Activated CD4-positive, alpha-beta T cell treated with anti-CD3 and anti-CD28 coated beads, Interleukin-2, amount 50 U/mL, for 48 hours (primary cell): ENCODE measurements at places on chromosomes 12 and 14.
A peak's percentile ranks its signal among the peaks of the same experiment; 100 is the strongest.

DNA sequence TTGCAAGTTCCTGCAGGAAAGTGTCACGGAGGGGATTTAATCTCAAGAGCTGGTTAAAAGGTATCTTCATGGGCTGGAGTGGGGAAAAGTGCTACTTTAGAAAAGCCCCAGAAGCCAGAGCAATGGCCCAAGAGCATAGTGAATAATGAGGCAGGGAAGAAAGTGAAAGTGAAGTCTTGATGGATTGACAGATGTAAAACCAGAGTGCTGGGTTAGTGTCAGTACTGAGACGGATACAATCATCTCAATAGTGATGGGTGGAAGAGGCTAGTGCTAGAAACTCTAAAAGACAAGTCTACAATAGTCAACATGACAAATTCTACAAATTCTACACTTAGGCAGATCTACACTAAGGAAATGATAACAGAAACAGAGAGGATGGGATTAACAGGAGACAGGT, 68.1 kb downstream of the CIT start:
- no peak for DNase-seq

- DNase-seq: no peak
Observed at GRCh38 chr12:67355428-67356379, 86.5 kb downstream of the CAND1 start.

DNA sequence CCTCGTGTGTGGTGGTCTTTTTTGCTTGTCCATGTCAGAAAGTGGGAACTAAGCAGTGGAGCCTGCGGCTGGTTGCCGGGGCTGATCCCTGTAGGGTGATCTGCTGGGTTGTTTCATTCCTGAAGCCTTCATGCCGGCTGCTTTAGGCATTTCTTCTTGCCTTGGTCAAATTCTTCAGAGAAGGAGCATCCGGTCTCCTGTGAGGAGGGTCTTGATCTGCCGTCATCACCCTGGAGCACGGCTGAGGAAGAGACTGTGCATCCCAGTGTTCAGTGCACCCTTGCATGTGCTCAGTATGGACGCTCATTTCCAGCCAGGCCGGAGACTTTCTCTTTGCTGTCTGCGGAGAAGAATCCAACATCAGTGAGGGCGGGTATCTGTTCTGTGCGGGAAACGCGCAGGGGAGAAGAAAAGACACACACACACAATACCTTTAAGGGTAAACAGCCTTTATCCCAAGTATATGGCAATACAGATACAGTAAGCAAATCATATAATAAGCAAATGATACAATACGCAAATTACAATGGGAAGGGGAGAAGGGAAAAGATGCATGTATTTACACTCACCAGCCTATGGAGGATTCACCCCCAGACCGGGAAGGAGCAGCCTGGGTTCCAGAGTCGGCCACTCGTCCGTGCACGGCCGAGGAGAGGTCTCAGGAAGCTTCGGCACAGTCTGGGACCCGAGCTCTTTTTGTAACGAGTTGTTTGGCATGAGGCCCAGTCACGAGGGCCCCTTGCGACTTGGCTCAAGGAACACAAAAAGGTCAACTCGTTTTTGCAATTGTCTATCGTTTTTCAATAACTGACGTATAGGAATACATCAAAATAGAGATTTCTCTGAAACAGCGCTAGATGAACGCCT, 1366.8 kb upstream of the TMEM132C start:
- DNase-seq: no peak

- peak; percentile 68 for DNase-seq
Observed at GRCh38 chr12:54526812-54527630, 22.4 kb upstream of the PDE1B start.

GRCh38 chr14:100131181-100131580, 28.3 kb downstream of the DEGS2 start:
- DNase-seq: no peak

- DNase-seq: no peak
Observed at GRCh38 chr14:36057452-36058116, 118.9 kb downstream of the PTCSC3 start.

GRCh38 chr14:35416108-35416750, 11.7 kb upstream of the NFKBIA start:
- peak; percentile 76 for DNase-seq

DNA sequence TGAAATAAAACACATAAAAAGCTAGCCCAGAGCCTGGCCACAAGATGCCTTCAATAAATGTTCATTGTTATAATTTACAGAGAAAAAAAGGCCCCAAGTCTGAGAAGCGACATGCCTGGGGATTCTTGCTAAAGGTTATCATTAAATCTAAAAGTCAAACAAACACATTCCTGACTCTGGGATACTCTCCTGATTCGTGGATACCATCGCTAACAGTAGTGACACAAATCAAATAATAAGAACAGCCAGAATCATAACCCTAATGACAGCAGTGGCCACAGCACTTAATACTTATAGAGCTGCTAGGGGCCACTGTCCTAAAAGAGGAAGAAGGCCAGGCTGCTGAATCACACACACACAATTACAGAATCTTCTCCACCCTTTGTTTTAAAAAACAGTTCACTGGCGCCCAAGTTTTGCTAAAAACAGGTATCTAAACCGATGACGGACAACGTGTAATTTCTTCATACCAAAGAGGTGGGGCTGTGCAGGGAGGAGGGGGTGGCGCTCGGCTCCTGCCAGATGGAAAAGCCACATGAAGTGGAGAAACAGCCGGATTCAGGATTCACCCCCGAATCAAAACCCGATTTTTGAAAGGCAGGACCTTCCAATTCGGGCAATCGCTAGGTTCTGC, 1.2 kb downstream of the CLIP1 start:
- no peak for DNase-seq

DNA sequence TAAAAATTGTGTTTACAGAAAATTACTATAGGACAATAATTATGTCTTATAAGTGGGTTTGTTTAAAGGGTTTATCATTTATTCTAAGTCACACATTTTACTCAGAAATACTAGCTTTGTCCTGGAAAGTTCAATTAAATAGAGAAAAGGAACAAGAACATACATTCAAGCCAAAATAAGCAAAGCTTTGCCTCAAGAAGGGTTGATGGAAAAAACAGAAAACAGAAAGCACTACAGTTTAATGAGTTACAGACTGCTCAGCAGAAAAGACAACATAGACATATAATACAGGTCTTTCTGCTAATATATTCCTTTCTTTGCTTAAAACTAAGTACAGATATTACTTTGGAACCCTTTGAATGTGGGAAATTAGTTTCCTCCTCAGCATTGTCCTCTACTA, 703.0 kb upstream of the LRFN5 start:
- no peak for DNase-seq

DNA sequence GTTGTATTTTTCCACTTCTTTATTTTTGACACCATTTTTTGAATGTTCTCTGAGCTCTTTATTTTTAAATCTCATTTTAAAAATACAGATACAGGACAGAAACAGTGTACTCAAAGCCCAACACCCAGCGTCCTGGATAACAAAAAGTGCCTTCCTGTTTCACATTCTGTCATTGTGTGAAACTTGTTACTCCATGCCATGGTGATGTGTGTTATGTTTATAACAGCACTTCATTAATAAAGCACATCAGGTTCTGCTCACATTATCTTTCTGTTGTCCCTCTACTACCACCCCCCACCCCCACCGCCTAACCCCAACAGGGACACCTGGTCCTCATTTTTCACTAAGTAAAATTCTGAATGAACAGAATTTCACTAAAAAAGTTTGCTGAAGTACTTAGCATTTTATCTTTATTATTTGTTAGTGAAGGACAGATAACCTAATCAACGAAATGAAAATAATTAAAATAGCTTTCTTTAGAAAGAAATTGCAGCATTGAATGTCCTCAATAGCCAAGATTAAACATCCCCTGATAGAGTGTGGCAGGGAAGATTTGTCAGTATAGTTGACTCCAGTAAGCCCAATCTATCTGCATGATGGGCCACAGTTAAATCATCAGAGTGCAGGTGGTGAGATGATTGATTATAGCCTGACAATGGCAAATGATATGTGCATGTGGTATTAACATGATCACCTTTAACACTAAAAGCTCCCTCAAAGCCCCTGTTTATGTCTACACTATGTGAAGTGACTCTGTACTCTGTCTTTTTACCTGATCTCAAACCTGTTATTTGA, 153.9 kb downstream of the ACSS3 start:
- no peak for DNase-seq

GRCh38 chr14:63134801-63135200, 69.4 kb upstream of the RHOJ start:
- no peak for DNase-seq
